NCI-H226 (cell line): ENCODE measurements at places on chromosomes 7 and 10.
A peak's percentile ranks its signal among the peaks of the same experiment; 100 is the strongest.

GRCh38 chr7:84324136-84324630 lies 129.6 kb upstream of the SEMA3A start:
- no peak for DNase-seq

GRCh38 chr10:5606864-5607263 lies 59.5 kb downstream of the ASB13 start:
- DNase-seq, result no peak

GRCh38 chr10:110775020-110775375 lies 96.7 kb upstream of the PDCD4 start:
- DNase-seq, result no peak

- no peak for DNase-seq
Measured at GRCh38 chr10:1947464-1948003, 210.2 kb upstream of the ADARB2 start.

DNA sequence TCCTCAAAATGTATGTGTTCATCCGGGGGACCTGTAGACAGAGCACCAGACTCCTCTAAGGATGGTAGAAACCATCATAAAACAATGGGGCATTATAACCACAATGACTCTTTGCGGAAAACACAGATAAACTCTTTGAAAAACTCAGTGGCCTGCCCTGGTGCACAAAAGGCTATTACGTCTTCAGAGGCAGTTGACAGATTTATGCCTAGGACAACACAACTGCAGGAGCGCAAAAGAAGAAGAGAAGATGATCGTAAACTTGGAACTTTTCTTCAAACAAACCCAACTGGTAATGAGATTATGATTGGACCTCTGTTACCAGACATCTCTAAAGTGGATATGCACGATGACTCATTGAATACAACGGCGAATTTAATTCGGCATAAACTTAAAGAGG lies 6.0 kb downstream of the RBM48 start:
- no peak for DNase-seq

DNA sequence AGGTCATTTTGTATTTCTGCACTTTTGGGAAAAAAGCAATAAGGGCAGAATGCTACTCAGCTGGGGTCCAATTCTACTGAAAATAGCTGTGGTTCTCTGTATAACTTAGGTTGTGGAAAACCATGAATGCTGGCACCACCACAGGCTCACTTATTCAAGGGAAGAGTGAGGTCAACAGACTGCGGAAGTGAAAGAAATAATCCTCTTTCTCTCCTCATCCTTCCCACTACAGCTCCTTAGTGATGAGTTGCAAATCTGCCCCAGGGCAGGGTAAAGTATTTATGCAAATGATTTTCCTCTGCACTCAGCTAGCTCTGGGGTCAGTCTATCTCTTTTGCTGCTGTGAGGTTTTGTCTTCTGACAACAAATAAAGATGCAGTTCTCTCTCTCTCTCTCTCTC lies 74.1 kb upstream of the PTPRZ1 start:
- peak; percentile 63 for DNase-seq

DNA sequence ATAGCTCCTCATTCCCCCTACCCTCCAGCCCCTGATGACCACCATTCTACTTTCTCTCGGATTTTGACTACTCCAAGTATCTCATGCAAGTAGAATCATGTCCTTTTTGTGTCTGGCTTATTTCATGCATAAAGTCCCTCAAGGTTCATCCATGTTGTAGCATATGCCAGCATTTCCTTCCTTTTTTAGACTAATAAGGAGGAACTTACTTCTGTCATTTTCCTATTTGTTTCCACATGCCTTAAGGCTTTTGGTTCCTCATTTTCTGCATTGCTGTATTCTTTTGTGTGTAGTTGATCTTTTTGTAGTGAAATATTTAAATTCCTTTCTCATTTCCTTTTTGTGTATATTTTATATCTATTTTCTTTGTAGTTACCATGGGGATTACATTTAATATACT lies 376.9 kb downstream of the CALN1 start:
- DNase-seq, result no peak

DNA sequence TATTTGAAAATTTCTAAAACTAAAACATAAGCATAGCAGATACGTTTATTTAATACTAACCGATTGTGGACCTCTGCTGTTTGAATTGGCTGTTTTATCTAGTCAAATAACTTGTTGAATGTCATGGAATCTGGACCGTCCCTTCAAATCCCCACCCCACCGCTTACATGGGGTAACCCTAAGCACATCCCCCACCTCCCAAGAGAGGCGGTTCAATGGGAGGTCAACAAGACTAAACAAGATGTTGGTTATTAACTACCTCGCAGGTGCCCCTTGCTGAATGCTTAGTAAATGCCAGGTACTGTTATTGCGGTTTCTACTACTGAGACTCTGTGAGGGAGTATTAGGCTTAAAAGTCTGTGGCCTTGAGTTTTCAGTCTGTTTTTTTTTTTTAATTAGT lies 70.9 kb downstream of the DAGLB start:
- no peak for DNase-seq

DNA sequence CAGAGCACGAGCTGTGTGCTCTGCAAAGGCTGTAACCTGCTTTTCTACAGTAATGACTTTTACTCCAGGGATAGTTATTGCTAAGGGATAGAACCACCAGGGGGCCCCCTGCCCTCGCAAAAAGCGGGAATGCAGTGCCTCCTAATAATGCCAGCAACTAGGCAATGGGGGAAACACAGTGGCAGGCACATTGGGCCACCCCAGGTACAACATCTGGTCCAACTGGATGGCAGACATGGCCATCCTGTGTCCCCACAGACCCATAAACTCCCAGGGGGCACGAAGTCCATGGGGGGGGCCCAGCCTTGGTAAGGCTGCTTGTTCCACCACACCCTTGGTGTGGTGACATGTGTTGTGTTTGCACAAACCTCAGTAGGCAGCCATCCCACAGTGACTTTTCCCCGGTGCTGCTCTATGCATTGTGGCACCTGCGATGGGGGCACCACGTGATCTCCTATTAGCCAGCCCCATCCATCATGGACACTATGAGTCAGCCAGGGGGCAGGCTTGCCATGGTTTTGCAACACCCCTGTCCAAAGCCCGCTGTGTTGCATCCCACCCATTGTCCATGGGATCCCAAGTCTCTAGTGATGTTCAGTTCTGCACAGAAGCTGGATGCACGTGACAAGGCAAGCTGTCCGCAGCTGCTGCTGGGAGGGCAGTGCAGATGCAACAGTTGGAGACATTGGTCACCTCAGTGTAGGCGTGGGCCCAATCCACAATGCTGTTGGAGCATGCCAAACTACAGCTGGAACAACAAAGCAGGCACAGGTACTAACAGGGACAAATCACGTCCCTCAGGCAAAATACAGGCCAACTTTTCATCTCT lies 84.0 kb downstream of the ANLN start:
- DNase-seq, result peak; percentile 75

GRCh38 chr7:38181111-38181510 lies 3.1 kb downstream of the STARD3NL start:
- no peak for DNase-seq

DNA sequence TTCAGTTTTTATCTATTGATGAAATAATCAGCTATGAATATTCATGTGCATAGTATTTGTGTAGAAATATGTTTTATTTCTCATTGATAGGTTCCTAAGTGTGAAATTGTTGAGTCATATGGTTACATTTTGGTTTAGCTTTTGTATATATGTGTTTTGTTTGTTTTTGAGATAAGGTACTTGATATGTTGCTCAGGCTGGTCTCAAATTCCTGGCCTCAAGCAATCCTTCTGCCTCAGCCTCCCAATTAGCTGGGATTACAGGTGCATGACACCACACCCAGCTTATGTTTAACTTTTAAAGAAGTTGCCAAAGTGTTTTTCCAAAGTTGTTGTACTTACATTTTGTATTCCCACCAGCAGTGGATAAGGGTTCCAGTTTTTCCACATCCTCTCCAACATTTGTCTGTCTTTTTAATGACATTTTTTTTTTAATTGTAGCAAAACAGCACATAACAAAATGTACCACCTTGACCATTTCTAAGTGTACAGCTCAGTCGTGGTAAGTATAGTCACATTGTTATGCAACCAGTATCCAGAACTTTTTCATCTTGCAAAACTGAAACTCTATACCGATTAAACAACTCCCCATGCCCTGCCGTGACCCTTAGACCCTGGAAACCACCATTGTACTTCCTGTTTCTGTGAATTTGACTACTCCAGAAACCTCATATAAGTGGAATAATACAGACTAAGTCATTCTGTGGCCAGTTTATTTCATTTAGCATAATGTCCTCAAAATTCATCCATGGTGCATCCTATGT lies 12.6 kb upstream of the UBE2D1 start:
- no peak for DNase-seq

- no peak for DNase-seq
Measured at GRCh38 chr7:94575646-94576045, 66.0 kb downstream of the CASD1 start.

GRCh38 chr10:21927631-21928353 lies 75.7 kb downstream of the DNAJC1 start:
- DNase-seq, result peak; percentile 50

- DNase-seq, result no peak
Measured at GRCh38 chr7:140448781-140449480, 30.4 kb downstream of the MKRN1 start.

DNA sequence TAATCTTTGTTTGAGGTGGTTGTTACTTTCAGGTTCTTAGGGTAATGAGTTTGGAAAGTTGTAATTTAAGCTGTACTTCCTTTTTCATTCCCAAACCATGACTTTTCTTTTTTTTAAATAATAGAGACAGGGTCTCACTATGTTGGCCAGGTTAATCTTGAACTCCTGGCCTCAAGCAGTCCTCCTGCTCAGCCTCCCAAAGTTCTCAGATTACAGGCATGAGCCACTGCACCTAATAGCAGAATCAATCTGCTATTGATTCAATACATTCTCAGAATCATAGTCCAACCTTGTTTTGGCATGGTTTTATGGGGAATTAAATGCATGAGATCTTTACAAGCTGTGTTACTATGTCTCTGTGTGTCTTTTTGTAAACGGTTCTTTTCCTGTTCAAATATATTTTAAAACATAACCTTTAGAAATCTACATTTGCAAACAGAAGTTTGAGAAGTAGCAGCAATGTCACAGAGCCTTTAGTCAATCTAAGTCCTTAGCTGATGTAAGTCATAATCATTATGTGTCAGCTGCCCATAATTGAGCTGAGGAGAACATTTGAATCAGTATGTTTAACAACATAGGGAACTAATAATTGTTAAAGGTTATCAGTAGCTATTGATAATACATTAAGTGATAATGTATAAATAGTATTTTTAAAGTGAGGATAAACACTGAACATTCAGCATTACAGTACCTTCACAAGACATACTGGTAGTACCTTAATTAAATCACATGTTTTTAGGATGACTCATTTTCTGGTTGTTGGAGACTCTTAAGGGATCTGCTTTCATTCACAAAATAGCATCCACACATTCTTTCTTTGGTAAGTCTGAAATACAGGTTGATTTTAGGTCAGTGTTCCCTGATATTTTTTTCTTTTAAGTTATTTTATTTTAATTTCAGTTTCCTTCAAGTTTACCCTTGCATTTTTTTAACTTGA lies 8.8 kb downstream of the INPP5F start:
- DNase-seq, result peak; percentile 26

- DNase-seq, result no peak
Measured at GRCh38 chr10:31707093-31708039, 221.3 kb downstream of the ARHGAP12 start.

DNA sequence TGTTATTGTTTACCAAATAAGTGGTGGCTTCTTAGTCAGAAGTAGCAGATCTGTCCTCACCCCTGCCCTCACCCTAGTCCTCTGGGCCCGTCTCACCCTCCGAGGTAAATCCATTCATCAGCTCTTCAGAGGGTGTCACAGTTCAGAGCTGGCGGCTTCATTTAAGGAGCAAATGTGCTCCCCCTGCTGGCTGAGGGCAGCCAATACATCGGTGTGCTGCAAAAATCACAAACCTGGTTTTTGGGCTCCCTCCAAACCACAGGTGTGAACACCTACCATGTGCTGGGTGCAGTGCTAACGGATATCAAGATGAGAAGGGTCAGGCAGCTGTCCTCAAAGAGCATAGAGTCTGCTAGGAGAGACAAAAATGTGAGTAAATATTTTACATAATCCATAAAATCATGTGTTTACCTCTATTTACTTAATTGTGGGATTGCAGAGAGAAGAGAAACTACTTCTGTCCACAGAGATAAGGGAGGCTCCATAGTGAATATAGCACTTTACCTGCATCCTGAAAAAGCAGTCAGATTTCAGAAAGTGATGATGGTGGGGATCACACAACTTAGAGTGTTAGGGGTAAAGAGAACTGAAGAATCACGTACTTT lies 15.5 kb upstream of the CRTAC1 start:
- DNase-seq, result peak; percentile 5

- DNase-seq, result no peak
Measured at GRCh38 chr7:45610660-45611299, 36.6 kb downstream of the ADCY1 start.

DNA sequence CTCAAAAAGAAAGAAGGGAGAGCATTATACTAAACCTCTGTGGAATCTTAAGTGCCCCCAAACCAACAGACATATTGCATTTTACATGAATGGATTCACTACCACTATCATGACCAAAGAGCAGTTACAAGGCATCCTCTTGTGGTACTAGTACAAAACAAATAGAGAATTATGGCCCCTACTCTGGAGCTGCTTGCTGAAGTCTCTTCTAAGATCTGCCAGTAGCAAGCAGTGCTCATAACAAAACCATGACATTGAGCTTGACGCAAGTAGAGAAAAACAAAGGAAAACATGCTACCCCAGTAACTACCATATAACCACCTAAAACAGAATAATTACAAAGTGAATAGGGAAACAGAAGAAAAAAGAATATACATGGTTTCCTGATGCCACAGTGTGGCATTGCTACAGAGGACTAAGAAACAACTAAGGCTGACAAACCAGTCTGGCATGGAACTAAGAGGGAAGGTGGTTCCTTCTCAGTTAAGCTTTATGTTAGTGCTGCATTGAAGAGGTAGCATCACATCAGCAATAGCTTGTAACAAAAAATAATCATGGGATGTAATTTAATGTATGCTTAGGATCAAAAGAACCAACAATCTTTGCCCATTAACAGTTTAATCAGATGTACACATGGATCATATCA lies 150.2 kb upstream of the AGR3 start:
- no peak for DNase-seq

DNA sequence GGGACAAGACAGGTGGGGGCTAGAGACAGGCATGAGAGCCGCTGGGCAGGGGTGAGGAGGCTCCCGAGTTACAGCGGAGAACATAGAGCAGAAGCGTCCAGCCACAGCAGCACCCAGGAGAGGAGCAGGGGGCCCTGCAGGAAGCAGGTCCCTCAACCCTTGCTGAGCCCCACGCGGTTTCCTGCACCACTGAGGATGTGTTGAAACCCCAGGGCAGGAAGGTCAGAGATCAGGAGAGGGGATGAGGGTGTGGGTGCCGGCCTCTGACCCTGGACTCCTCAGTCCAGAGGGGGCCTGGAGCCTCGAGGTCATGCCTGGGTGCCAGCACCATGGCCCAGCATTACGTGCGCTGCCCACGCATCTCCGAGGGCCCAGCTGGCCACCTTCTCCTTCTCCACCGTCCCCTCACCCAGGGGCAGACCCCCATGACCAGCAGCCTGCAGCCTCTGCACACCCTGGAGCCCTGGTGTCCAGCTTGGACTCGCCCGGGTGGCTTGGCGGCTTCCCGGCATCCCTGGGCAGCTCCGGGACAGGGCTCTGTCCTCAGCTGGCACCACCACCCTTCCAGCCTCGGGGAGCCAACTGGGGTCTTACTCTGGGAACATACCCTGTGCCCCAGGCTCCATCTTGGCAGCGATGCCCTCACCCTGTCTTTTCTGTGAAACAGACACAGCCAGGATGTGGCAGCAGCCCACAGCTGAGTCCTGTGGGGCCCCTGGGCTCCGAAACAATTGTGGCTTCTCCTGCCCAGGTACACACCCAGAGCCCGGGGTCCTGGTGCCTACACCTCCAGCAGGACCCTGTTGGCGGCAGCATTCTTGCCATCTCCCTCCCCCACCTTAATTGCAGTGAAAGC lies 52.0 kb downstream of the STK32C start:
- DNase-seq, result no peak
